ENCODE measurements at places on chromosomes 16 and 17. TPM values are rescaled to one million over a fixed set of nuclear protein-coding genes. Genes with fewer than 3 reads are reported as not detected.

MLYCD gene
- total RNA-seq: 11.3 TPM

PLA2G10 gene
- total RNA-seq: not detected

KRT27 gene
- not detected for total RNA-seq

CRYBA1 gene
- not detected for total RNA-seq
